Suppressor macrophage treated with lipopolysaccharide for 4 hours (primary cell): ENCODE measurements at places on chromosomes 6 and 20.
A peak's percentile ranks its signal among the peaks of the same experiment; 100 is the strongest.

DNA sequence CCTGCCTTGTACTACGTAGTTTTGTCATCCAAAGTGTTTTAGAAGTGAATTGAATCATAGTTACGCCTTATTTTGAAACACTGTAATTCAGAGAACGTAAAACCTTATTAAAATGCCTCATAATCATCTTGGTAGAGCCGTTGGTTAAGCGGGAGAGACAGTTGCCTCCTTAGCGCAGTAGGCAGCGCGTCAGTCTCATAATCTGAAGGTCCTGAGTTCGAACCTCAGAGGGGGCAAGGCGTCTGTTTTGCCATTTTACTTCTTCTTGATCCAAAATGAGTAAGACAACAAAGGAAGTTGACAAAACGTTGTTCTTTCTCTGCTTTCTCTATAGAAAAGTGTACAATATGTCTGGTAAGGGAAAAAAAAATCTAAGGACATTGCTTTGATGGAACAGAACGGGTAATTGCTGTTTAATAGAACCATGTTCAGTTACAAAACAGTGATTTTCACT is 20.7 kb upstream of the TRIM27 start:
- DNase-seq: peak; percentile 89

- DNase-seq: peak; percentile 59
Observed at GRCh38 chr6:161111261-161111660, 119.7 kb downstream of the MAP3K4 start.

DNA sequence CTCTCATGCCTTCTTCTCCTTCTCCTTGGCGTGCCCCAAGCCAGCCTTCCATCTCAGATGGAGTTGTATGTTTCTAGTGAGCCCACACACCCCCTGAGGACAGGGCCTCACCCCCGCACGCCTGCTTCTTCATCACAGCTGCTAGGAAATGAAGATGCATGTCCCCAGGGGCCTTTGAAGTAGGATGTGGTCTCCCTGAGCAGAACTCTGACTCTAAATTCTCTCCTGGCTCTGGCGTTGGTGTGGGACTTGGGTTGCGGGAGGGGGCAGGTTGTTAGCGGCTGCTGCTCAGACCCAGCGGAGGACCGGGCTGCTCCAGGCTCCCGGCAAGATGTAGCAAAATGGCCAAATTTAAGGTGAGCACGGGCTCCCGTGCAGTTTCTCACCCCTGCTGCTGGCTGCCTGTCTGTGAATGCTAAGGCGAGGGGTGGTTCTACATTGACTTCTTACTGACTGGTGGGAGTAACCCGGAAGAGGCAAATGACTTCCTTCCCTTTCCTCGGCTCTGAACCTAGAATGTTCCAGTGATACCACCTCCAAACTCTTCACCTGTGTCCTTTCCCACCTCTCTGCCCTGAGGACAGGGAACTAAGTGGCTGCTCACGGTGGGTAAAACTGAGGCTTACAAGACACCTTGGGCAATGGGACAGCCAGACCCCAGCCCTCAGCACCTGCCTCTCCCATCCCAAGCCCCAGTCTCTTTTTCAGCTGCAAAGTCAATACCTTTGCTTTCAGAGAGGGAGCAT is 8.8 kb downstream of the SYNJ2 start:
- DNase-seq: no peak

DNA sequence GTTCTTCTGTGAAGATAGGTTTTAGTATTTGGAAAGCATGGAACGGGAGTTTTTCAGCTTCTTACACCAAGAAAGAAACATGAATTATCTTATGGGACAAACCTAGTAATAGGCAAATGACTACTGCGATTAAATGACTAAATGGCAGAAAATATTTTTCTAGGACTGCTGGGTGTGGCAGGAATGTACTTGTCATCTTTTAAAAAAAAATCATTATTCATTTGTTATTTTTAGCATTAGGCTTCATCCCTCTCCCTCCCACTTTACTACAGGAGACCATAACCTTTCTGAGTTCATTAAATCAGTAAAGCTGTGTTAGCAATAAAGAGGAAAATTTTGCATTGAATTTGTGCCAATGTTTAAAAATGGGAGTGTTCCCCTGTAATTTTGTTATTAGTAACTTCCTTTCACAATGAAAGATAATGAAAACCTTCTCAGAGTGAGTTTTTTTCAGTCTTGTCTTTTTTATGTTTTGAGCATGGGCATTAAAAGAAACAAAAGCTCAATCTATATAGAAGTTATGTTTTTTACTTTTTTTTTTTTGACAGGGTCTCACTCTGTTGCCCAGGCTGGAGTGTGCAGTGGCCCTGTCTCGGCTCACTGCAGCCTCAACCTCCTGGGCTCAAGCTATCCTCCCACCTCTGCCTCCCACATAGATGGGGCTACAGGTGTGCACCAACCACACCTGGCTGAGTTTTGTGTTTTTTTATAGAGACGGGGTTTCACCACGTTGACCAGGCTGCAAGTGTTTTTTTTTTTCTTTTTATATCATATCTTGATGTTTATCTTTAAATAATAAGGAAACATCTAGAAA is 105.6 kb upstream of the CLDN20 start:
- DNase-seq: no peak

GRCh38 chr6:139632840-139633239 is 258.4 kb upstream of the CITED2 start:
- no peak for DNase-seq

GRCh38 chr20:62651285-62652021 is 9.2 kb downstream of the SLCO4A1 start:
- DNase-seq: peak; percentile 53

DNA sequence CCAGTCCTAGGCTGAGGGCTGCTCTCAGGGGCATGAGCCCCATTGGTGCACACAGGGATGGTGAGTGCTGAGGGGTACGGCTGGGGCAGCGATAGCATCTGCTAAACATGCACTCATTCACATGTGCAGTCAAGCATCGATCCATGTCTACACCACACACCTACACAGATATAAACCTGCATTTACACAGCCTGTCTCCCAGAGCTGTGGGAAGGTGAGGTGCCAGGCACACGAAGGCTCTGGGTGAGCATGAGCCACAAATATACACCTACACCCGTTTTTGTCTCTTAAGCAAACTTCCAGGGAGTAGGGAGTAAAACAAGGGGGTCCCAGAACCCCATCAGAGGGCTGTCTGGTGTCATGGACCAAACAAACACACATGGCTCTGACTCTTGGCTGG is 99.3 kb downstream of the GRM4 start:
- DNase-seq: no peak

DNA sequence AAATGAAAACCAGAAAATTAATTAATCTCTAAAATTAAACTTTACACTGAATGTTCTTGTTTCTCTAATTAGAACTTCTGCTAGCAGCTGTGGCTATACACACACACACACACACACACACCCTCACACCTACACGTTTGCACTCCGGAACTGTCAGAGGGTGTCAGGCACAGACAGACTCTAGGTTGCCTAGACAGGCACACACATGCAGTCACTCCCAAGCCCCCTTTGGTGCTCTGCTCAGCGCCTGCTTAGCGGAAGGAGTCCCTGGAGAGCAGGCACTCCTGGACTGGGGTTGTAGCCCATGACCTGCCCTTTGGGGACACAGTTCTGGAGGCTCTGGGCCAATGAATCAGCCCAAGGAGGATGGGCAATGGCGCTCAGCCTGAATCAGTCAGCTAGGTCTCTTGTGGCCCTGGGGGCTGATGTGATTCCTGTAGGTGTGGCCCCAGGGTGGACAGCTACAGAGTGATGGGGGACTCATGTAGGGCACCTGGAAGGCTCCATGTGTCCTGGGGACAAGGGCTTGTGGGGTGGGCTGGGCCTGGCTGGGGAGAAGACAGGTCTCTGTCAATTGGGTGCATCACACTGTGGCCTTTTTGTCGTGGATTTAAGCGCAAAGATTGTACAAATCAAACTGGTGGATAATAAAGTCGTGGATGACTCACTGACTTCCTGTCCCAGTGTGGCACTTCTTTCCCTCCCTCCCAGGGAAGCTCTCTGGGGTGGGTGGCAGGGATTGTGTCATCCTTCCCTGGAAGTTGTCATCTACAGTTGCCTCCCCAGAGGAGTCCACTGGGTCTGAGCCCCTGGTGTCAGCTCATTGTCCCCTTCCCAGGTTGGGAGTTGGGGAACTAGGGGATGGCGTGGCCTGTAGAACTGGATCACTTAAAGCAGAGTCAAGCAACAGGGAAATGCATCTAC is 8.8 kb downstream of the TMEM151B start:
- peak; percentile 61 for DNase-seq

DNA sequence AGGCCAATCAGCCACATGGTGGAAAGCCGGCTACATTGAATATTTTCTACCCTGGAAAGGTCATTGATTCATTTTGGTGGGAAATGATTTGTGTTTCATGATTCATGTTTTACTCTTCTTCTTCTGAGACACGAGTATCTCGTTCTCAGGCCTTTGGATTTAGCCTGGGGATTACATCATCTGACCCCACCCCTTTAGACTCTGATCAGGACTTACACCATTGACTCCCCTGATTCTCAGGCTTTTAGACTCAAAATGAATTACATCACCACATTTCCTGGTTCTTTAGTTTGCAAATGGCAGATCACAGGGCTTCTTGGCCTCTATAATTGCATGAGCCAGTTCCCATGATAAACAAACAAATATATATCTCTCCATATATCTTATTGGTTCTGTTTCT is 228.8 kb downstream of the ADGRG6 start:
- DNase-seq: no peak

- no peak for DNase-seq
Observed at GRCh38 chr6:91435630-91436029, 848.8 kb upstream of the MAP3K7 start.

GRCh38 chr20:18985551-18985950 is 172.0 kb downstream of the SCP2D1 start:
- DNase-seq: no peak

GRCh38 chr6:25902071-25902470 is 28.0 kb upstream of the SLC17A3 start:
- peak; percentile 26 for DNase-seq

DNA sequence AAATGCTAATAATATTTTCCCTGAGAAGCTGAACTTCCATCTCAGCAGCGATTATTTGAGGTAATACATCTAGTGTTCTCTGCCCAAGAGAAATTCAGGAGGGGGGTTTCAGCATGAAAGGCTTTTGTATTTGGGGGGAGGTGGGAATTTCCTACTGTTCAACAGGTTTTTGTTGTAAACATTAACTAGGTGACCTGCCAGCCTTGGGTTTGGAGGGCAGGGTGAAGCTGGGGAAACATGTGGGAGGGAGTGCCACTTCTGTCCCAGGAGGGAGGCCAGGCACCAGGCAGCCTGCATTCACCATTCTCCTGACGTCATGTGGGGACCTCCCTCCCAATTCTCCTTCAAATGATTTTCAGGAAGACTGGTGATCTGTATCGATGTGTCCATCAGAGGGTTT is 37.7 kb upstream of the PKHD1 start:
- no peak for DNase-seq
